ENCODE measurements at places on chromosomes 5 and 9.

DNA sequence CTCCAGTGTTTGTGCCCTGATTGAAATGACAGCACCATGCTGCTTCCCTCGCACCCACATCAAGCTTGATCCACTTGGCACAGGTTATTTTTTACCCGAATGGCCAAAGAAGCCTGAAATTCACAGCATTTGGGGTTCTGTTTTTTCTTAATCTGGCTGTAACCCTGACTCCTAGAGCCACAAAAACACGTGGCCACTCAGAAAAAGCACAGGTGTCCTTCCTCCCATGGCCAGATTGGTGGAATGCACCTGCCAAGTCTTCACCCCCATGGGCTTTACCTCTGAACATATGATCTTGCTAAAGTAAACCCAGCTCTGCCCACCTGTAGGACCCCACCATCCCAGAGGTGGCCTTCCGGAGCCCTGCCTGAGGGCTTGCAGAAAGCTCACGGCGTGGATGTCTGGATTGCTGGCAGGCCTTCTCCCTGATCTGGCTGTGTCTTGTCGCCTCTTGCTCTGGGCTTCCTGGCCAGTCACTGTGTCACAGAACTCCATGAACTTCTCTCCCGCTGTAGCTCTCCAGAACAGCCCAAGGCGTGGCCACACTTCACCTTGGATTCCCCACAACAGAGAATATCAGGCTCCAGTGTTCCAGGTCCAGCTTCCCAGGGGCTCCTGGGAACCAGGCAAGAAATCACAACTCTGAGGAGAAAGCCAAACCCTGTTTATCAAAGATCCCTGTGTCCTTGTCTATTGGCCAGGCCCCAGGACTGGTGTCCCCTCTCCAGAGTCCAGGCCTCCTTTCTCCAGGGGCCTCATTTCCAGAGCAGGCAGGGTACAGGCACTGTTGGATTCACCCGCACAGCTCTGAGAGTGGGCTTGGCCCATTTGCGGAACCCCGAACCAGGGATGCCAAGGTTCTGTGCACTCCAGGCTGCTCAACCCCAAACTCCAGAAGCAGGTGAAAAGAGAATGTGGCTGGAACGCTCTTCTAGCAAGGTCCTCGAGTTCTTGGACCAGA, 272.5 kb downstream of the SYK start:
- no peak for DNase-seq

DNA sequence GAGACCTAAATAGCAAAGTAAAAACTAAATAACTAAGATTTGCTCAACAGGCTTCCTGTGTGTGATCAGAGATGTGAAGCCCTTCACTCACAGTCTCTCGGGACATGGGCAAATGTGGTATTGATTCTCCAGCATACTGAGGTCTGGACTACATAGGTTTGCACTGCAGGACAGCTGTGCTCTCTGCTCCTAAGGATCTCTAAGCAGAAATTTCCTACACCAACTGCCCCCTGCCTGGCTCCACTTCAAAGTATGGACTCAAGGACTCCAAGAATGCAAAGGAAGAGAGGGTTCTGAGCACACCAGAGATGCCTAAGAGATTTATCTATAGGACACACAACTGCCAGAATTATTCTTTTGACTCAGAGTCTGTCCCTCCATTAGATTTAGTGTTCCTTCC, 487.2 kb downstream of the SEMA5A start:
- no peak for DNase-seq

DNA sequence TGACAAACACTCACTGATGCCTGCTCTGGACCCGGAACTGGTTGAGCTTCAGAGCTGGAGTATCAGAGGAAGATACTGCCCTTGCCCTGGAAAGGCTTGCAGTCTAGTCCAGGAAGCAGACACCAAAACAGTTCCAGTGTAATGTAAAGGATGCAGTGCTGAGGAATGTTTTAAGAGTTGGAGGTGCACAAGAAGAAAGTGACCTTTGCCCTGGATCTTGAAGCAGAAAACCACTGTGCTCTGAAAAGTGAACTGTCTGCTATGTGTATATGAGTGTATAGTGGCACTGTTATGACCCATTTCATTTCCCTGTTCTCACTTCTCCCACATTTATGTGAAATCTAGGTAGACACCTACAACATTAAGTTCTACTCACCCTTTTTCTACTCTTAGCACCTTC, 2.1 kb downstream of the ZNF346 start:
- no peak for DNase-seq

DNA sequence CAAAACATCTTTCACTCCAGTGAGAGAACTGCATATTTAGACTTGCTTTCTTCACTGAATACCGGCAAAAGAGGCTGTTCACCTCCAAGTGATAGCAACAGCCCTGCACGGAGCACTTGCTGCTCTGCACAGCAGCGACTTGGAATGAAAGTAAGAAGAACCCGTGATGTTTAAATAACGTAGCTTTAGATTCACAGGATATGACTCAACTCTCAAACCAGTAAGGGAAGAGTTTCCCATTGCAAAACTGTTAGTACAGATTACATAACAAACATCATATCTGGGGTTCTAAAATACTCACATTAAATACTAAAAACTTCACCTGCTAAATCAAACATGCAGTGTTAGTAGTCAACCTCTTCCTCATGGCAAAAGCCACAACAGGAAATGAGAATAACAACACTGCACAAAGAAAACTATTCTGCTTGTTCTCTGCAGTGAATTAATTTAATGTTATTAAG, 203.4 kb downstream of the MCTP1 start:
- peak; percentile 83 for DNase-seq

- DNase-seq, result no peak
These were observed 70.7 kb upstream of the SHISAL2B start for GRCh38 chr5:64619609-64620008.

DNA sequence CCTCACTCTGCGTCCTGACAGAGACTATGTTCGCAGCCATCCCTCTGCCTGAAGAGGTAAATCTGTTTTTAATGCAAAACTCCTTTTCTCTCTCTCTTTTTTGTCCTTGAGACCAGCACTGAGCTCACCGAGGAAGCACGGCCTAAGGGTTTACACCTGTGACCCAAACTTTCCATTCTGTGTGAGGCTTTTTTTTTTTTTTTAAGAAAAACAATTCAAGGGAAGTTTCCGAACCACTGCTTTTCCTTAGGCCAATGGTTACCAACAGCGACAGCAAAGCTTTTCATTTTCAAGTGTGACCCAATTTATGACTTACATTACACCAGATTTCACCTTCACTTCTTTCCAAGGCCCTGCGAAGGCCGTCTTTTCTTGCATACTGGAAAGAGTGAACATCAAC, 205.9 kb downstream of the EFNA5 start:
- DNase-seq, result no peak

- DNase-seq, result no peak
These were observed 258.2 kb downstream of the MAST4 start for GRCh38 chr5:66854416-66854815.

- DNase-seq, result no peak
These were observed 6.4 kb upstream of the NOTCH1 start for GRCh38 chr9:136552117-136552703.

DNA sequence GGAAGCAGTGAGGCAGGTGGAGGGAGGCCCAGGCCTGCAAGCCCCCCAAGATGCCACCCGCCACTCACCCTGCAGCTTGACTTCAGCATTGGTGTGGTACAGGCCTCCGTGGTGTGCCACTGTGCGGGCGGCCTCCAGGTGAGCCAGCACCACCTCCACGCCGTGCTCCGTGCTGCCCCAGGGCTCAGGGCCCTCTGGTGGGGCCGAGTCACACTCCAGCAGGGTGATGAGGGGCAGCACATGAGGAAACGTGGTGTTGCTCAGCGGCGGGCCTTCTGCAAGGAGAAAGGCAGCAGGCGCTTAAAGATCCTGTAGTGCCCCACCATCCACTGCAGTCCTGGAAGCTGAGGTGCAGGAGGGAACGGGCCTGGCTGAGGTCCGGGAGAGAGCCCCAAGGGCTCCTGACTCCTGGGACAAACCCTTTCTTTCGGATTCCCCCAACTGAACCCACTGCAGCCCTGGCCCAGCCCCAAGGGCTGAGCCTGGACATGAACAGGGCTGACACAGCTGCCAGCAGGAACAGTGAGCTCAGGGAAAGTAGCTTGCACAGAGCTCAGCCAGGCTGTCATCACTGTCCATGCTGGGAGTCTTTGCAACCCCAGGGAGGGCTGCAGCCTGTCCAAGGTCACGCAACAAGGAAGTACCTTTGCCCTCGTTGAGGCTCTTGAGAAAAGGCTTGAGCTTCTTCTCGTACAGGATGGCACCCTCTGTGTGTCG, 4.7 kb upstream of the TOR2A start:
- DNase-seq, result no peak

GRCh38 chr5:172770374-172770674, 671 bp downstream of the DUSP1 start:
- DNase-seq, result no peak

GRCh38 chr5:39224196-39224761, 4.9 kb upstream of the FYB1 start:
- DNase-seq, result no peak

DNA sequence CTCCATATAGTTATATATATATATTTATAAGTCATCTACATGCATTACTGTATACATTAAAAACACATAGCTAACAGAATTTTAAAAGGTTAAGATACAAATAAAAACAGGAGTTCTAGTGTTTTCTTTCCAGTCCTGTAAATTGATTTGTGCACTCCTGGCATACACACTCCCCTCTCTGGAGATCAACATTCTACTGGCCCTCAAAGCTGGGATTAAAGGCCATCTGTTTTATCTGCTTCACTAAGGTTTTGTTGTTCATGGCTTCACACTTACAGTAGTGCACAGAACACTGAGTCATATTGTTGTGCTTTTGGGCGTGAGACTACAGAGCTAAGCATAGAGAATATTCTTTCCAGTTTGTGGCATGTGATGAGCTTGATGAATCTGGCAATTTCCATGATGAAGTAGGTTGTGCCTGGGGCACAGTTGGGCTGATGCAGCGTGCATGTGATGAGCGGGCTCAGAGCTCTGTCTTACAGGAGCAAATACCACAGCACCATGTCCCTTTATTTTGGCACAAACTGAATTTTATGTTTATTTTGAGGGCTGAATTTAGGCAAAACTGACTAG, 98.2 kb downstream of the TAF11L14 start:
- no peak for DNase-seq

GRCh38 chr5:61953913-61954312, 352.1 kb upstream of the KIF2A start:
- no peak for DNase-seq

DNA sequence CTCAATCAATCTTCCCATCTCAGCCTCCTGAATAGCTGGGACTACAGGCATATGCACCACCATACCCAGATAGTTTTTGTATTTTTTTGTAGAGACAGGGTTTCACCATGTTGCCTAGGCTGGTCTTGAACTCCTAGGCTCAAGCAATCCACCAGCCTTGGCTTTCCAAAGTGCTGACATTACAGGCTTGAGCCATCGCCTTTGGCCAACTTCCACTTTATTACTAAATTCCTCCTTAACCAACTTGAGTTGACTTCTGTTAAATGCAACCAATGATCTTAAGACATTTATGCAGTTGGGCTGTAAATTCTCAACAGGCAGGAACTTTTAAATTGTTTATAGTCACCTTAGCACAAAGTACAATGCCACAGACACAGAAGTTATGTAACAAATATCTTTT, 2.8 kb downstream of the LARS1 start:
- DNase-seq, result no peak

DNA sequence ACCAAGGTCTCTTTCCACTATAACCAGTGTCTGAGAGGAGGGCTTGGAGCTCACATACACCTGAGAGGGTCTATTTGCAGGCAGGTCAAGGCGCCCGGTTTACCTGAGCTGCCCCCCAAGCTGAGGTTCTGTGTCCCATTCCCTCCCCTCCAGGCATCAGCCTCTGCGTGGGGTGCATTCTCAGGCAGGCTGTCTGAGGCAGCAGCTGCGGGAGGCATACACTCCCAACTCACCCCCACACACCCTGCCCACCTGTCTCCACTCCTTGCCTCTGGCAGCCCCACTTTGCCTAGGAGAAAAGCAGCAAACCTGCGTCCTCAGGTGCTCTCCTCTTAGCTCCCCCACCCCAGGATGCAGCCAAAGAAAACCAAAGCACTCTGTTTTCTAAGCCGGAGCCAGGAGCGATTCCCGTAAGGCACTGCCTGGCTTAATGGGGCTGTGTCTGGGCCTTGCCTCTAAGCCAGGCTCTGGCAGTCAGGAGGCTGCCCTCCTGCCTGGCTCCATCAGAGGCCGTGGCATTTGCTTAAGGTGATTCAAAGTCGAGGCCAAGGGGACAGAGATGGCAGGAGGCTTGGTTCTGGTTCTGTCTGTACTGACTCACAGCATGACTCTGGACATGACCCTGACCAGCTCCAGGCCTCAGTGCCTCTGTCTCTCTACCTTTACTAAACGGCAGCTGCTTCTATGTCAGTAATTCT, 139.2 kb upstream of the TRIM32 start:
- no peak for DNase-seq

- DNase-seq, result no peak
These were observed 82.3 kb downstream of the PTCD2 start for GRCh38 chr5:72402381-72402890.

DNA sequence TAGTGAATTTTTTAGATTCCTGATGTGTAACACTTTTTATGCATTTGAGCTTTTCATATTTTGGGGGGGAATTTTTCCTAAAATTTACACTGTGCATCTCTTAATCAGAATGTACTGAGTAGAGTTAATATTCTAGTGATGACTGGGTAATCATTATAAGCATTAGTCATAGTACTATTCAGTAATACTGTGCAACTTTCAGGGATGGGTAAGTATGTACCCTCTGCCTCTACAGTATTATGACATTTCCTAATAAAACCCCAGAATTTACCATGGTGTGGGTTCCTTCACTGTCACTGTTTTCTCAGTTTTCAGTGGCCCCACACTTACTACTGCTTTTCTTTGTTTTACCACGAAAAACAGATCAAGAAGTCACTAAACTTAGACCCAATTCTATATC, 2.8 kb upstream of the CMYA5 start:
- no peak for DNase-seq

- no peak for DNase-seq
These were observed 180.0 kb downstream of the FGF18 start for GRCh38 chr5:171599411-171599810.

DNA sequence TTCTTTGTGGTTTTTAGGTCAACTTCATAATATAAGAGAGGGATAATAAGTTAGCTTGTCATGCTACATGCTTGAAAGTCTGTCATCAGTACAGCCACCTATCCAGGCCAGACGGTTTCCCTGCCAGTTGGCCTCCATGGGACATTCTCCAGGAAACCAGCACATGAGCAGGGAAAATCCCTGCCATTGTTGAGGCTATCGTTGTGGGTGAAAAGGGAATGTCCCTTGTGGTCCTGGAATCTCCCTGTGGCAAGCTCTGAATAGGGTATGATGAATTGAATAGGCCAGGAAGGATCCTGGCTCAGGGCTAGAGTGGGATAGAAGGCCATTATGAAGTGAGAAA, 12.3 kb downstream of the F2RL1 start:
- DNase-seq, result peak; percentile 56

GRCh38 chr5:90477073-90477472, 2.4 kb downstream of the POLR3G start:
- DNase-seq, result no peak

DNA sequence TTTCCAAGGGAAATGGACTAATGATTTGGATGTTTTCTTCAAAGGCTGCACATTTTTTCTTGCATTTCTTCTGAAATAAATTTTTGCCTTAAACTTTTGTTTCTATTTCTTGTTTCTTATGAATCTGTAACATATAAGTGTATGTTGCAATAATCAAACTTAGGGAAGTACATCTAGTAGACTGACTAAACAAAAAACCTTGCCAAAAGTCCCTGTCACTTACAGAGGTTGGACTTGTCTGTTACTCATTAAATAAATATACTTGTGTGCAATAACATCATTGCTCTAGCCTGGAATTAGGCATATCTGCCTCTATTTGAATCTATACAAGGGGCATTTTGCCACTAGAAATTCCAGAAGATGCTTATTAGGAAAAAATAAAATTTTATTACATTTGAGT, 56.6 kb downstream of the C6 start:
- peak; percentile 23 for DNase-seq

- DNase-seq, result no peak
These were observed 20.8 kb upstream of the CERCAM start for GRCh38 chr9:128399861-128400260.
